ENCODE measurements at places on chromosomes 1 and 21.

DNA sequence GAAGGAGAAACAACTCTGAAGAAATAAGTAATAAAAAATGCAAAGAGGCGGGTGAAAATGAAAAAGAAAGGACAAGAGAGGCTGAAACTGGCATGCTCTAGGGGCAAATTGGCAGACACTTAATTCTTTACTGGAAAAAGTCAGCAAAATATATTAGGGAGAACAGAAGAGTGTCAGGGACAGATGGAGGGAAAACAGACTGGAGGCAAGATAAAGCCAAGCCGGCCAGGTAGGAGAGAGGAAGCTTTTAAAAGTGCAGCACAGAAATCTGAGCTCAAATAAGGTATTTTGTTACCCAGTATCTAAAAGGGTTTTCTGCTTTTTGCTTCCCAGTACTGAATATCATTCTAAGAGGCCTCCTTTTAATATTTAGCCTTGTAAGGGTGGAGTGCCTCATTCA lies 339.3 kb downstream of the PAPPA2 start:
- DNase-seq, result no peak

GRCh38 chr1:15418806-15419515 lies 9.3 kb downstream of the EFHD2 start:
- no peak for DNase-seq

DNA sequence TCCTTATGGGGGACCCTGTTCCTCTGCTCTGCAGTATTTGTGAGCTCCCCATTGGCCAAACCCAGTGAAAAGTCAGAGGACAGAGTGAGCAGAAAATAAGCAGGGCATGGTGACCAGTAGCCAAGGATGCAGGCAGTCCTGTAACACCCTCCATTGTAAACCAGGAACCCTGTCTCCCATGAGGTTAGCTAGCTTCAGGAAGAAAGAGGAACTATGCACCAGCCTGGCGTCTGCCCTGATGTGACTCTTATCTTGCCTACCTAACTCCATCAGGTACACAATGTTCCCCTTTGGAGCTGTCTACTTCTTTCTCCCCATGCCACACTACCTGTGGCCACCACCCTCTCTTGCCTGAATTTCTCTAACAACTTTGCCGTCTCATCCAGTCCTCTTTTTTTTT lies 119.2 kb downstream of the LRIG2 start:
- no peak for DNase-seq

- DNase-seq, result no peak
These were observed 32.0 kb downstream of the SLC45A1 start for GRCh38 chr1:8349961-8350360.

- DNase-seq, result no peak
These were observed 103.6 kb upstream of the PTGFR start for GRCh38 chr1:78387201-78387600.

GRCh38 chr1:173005196-173005864 lies 45.4 kb downstream of the TNFSF18 start:
- no peak for DNase-seq

DNA sequence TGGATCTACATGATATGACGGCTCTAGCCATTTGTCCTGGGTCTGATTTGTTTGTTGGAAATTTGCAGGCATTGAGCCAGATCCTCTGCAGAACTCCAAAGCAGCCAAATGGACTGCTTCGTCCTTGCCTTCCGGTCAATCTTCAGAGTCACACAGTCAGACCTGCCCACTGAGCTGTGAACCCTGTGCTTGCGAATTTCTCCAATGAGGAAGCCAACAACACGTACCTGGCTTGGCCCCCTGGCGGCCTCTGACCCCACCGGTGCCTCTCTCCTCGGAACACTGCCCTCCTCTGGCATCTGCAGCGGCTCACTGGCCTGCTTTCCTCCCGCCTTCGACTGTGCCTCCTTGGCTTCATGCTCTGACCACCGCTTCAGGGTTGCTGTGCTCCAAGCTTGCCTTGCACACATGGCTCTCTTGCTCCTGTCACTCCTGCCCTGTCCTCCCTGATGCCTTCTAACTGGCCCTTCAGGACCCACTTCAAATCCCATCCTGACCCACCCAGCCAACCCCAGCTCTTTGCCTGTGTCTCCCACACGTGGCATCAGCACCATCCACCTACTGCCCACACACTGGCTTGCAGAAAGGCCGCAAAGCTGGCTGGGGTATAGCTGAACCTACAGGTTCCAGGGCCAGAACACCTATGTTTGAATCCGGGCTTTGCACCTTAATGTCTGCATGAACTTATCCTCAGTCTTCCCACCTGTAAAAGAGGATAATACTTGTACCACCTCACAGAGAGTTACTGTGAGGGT lies 128.2 kb downstream of the KCNN3 start:
- DNase-seq, result no peak

GRCh38 chr21:33265664-33266049 lies 510 bp upstream of the IL10RB start:
- no peak for DNase-seq

DNA sequence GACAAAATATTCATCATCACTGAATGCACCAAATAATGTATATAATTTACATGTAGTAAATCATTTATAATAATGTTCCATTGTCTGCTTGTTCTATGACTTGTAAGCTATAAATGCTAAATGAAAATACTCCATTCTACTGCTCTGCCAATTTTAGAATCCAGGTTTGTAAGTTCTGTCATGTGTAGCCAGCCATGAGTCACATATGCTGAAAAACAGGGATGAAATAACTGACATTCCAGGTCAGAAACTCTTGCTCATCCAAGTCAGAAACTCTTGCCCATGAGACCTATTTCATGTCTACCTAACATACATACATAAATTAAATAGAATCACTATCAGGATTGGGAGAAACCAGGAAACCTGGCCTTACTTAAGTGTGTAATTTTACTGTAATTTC lies 95.6 kb downstream of the ASH1L start:
- no peak for DNase-seq

DNA sequence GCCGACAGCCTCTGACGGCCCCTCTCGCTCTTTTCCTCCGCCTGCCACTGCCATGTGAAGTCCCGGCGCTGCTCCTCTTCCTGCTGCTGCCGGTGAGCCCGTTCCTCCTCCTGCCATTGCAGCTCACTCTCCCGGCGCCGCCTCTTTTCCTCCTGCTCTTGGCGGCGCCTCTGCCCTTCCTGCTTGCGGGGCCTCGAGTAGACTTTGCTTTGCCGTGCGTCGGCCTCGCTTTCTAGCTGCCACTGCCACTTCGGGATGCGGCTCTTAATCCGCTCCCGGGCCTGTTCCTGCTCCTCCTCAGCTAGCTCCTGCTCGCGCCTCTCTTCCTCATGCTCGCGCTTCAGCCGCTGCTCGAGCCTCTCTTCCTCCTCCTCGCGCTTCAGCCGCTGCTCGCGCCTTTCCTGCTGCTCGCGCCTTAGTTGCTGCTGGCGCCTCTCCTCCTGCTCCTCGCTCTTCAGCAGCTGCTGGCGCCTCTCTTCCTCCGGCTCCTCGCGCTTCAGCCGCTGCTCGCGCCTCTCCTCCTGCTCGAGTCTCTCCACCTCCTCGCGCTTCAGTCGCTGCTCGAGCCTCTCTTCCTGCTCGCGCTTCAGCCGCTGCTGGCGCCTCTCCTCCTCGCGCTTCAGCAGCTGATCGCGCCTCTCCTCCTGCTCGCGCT lies 4.3 kb downstream of the TCHH start:
- DNase-seq, result no peak

DNA sequence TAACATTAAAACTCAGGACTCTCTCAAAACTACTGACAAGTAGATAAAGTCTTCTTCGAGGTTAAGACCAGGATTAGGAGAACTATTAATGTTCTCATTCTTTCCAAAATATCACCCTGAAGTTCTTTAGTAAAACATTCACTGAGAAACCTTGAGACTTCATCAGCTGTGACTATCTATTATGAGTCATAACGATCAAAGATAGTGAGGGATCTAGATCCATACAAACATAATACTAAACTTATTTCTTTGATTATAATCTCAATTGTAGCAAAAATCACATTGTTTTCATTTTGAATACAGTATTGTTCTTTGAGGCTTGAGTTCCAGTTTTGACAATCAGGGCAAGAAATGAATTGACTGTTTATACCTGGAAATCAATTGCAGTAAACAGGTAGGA lies 11.1 kb downstream of the PYHIN1 start:
- no peak for DNase-seq

DNA sequence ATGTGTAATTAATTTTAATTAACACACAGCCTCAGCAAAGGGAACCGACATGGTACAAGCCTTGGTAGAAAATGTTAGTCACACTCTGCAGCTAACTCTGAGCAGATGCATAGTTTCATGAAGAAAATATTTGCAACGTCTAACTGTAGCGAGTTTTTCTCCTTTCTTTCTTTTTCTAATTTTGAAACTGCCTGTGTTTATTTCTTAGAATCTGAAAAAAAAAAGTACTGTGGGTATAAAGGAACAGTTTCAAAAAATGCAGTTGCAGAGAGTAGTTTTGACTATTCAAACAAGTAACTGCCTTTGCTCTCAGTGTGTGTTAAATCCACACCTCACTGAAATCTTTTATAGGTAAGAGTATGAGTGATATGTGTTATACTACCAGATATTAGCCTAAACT lies 149.9 kb upstream of the C1orf105 start:
- no peak for DNase-seq

DNA sequence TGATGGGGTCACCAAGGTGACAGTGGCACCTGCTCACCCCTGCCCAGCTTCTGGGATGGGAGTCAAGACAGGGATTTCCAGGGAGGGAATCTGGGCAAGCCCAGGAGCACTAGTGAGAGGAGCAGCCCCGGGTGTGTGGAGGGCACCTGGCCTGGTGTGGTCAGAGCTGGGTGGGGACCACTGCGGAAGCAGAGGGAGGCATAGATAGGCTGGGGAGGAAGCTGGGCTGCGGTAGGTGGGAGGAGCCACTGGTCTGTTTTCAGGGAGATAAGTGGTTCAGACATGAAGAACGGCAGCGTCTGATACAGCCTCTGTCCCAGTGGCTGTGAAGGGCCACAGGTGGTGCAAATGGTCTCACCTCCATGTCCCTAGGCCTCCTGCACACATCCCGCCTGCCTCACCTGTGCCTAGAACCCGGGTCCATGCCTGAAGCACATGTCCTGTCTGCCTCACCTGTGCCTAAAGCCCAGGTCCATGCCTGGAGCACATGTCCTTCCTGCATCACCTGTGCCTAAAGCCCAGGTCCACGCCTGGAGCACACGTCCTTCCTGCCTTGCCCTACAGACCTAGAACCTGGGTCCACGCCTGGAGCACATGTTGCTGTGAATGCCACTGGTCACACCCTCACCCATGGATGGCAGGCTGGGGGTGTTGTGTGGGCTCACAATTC lies 325.9 kb upstream of the AJAP1 start:
- DNase-seq, result no peak

GRCh38 chr1:58857680-58858673 lies 74.1 kb upstream of the JUN start:
- no peak for DNase-seq

DNA sequence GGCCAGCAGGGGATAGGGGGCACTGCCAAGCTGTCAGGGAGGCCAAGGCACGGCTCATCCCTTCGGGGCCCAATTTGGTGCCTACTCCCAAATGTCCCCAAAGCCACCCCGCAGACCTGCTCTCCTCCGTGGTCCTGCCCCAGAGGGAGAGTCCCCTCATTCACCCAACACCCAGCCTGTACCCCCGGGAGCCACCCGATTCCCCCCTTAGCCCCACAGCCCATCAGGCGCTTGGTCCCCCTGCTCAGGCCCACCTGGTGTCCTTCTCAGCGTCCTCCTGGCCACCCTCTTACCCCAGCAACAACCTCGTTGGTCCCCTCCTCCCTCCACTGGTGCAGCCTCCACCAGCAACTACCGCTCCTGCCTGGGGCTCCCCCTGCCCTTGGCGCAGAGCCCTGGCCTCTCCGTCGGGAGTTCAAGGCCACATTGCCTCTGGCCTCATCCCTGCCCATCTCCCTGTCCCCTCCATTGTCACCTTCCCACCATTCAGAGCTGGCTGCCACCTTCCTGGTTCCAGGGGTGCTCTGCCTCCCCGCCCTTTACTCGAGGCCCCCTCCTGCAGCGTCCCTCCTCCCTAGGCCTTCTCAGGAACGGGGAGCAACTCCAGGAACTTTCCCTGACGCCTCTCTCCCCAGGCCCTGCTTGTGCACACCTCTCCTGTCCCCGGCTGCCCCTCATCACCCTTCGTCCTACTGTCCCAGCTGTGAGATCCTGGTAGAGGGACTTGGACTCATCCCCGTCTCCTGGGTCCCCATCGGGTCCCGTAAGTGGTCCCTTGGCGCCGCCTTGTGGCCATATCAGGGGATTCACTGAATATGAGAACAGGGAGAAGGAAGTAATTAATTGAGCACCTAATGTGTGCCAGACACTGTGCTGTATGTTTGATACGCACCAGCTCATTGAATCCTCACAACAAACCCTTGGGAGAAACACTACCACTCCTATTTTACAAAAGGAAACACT lies 73.9 kb downstream of the RAP1GAP start:
- no peak for DNase-seq

GRCh38 chr1:218424502-218424901 lies 79.4 kb downstream of the TGFB2 start:
- DNase-seq, result no peak

DNA sequence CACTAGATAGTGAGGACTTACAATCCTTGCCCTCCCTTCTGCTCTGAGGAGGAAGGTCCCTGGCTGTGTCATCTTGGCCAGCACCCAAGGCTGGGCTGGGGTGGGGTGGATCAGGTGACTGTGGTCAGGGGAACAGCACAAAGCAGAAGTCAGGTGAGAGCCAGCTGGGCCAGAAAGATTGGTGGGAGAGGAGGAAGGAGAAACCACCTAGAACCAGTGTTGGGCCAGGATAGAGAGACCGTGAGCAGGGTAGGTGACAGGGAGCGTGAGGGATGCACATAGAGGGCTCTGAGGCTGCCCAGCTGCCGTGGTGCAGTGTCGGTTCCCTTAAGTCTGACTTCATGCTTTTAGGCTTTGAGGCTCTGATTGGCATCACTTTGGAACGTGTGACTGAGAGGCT lies 22.7 kb downstream of the NCF2 start:
- no peak for DNase-seq

- DNase-seq, result no peak
These were observed 95.4 kb downstream of the AHCTF1 start for GRCh38 chr1:246836209-246836966.

GRCh38 chr1:215508311-215508710 lies 58.8 kb upstream of the KCTD3 start:
- DNase-seq, result no peak

- no peak for DNase-seq
These were observed 546.6 kb upstream of the TMPRSS15 start for GRCh38 chr21:18950045-18950740.

GRCh38 chr1:18618546-18619466 lies 11.8 kb upstream of the PAX7 start:
- DNase-seq, result no peak

GRCh38 chr1:61076728-61077675 lies 5.4 kb upstream of the NFIA start:
- DNase-seq, result peak; percentile 67

- no peak for DNase-seq
These were observed 43.0 kb downstream of the EVA1C start for GRCh38 chr21:32455548-32455947.

- no peak for DNase-seq
These were observed 11.2 kb downstream of the IFT25 start for GRCh38 chr1:53934170-53934765.

DNA sequence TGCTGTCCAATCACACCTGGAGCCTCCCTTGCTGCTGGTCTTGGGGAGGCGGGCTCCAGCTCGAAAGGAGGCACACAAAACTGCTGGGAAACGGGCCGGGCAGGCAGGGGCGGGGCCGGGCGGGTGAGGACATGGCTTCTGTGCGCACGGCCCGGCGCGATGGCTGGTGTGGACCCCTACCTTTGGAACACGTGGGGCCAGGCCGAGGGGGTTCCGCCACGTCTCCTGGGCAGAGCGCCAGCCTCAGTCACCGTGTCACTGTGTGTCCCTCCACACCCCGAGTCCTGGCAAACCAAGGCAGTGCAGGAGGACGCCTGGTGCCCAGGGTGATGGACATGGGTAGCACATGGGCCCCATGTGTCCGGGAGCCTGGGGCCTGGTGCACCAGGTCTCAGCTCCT lies 42.0 kb upstream of the ADARB1 start:
- DNase-seq, result no peak
